ENCODE measurements at places on chromosomes 7 and 10.

DNA sequence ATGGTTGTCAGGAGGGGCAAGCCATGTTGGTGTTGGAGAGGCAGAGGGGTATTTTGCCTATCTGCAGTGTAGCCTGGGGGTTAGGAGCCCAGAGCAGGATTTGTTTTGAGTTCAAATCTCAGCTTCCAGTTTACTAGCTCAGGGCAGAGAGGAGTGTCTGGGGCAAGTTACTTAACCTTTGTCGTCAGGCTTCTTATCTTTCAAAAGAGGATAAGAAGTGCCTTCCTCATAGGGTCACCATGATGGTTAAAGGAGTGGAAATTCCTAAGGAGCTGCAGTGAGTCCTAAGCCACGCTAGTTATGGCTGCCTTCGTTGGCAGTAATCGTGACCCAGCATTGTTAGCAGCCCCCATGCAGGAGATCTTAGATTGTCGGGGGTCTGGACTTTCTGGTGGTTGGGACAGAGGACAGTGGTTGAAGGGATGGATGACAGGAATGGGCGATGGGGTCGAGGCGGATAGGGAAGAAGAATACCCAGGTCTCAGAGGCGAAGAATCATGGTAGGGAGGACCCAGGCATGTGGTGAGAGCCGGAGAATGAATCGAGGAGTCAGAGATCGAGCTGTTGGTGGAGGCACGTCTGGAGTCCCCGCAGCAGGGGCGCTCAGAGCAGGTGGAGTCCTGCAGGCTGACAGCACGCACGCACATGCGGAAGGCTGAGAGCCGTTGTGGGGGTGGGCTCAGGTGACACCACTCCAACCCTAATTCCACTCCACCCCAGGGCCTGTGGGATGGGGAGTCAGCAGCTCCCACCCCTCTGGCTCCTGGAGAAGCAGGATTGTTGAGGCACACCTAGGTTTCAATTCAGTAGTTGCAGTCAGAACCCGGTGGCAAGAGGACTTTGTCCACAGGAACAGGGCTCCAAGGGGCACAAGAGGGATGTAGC lies 11.6 kb downstream of the ADCK2 start:
- no peak for DNase-seq

GRCh38 chr7:117692338-117692737 lies 180.9 kb downstream of the CTTNBP2 start:
- no peak for DNase-seq

- no peak for DNase-seq
Observed at GRCh38 chr10:20257422-20257821, 441.2 kb downstream of the PLXDC2 start.

DNA sequence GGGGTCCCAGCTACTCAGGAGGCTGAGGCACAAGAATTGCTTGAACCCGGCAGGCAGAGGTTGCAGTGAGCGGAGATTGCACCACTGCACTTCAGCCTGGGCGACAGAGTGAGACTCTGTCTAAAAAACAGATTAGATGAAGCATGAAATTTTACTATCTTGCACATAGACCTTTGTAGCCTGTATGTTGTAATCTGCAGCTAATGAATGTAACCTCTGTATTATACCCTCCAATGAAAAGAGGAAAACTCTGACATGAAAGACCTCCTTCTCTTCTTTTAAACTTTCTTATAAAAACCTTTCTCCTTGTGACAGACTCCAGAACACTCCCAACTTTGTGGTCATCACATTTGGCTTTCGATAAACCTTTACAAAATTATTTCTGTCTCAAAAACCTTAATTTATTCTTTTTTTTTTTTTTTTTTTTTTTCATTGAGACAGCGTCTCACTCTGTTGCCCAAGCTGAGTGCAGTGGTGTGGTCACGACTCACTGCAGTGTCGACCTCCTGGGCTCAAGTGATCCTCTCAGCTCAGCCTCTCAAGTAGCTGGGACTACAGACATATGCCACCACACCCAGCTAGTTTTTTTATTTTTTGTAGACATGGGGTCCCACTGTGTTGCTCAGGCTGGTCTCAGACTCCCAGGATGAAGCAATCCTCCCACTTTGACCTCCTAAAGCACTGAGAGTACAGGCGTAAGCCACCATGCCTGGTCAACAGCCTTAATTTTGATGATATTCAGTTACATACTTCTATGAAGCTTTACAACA lies 97.4 kb downstream of the SVOPL start:
- no peak for DNase-seq

DNA sequence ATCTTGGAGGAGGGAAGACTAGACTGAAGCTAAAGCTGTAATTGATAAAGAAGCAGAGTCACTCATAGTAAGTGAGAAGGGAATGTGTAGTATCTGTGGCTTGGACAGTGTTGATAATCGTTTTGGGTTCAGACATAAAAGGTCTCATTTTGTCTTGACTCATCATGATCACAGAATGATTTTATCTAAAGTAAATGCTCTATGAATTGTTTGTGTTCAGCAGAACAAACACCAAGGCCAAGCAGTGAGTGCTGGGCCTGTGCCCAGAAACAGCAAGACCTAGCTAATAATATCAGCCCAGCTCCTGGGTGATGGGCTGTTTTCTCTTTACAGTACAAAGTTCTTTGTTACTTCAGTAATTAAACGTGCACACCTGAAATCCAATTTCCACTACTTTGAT lies 26.7 kb upstream of the CD36 start:
- no peak for DNase-seq

- DNase-seq = no peak
Observed at GRCh38 chr10:29712108-29712507, 77.3 kb upstream of the SVIL start.

GRCh38 chr7:5692112-5692844 lies 89.2 kb downstream of the RNF216 start:
- no peak for DNase-seq

GRCh38 chr7:7673240-7673550 lies 32.6 kb downstream of the UMAD1 start:
- DNase-seq = no peak

GRCh38 chr10:60952067-60952845 lies 8.3 kb upstream of the RHOBTB1 start:
- DNase-seq = no peak

DNA sequence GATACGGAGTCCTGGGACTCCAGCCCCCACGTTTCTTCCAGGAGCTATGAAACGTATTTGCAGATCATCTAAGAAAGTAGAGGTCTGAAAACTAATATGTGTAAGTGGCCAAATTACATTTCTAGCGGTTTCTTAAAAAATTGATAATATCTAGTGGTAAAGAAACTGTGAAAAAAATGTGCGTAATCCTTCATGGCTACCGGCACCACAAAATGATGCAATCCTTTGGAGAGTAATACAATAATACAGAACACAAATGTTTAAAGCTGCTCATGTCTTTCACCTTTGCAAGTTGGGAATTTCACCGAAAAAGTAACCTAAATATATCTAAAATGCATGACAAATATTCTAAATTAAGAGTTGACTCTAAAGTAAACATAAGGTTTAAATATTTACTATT lies 742.1 kb downstream of the GRID1 start:
- no peak for DNase-seq

GRCh38 chr10:120824881-120825309 lies 26.3 kb upstream of the WDR11 start:
- DNase-seq = no peak

DNA sequence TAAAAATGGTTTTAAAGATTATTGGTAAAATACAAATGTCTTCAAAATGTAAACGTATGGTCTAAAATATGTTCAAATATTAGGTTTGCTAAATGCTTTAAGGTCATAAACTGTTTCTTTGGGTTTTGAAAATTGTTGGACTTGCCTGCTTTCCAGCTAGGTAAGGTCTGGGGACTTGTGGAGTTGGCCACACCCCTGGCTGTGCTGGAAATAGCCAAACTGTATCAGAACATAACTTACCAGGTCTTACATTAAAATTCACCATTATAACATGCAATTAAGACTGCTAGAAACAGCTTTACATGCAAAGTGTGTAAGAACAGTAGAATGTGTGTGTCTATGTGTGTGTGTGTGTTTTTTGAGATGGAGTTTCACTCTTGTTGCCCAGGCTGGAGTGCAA lies 29.7 kb upstream of the BNIP3 start:
- no peak for DNase-seq

- no peak for DNase-seq
Observed at GRCh38 chr7:82897500-82897899, 265.2 kb downstream of the PCLO start.

- no peak for DNase-seq
Observed at GRCh38 chr10:30095631-30096422, 36.4 kb upstream of the JCAD start.

GRCh38 chr7:42506097-42506496 lies 269.1 kb upstream of the GLI3 start:
- no peak for DNase-seq

Measured in renal cortex interstitium (tissue), 15 donors.